Subcutaneous adipose tissue (tissue), 4 donors: ENCODE measurements at places on chromosomes 6 and 20. TPM values are rescaled to one million over a fixed set of nuclear protein-coding genes. Genes with fewer than 3 reads are reported as not detected.

TINAG gene
- total RNA-seq: not detected

RTF2 gene
- total RNA-seq: 51.7 TPM

MBOAT1 gene
- total RNA-seq: 7.7 TPM

IL20RA gene
- 0.38 TPM for total RNA-seq

REM1 gene
- total RNA-seq: 1.8 TPM

PACRG gene
- not detected for total RNA-seq

NUP43 gene
- total RNA-seq: 29.1 TPM

THBD gene
- 23.8 TPM for total RNA-seq

CENPQ gene
- total RNA-seq: 5.9 TPM

TLDC2 gene
- 0.44 TPM for total RNA-seq

PHACTR3 gene
- total RNA-seq: not detected

SF3B5 gene
- 87.2 TPM for total RNA-seq

ZNF311 gene
- total RNA-seq: 2.4 TPM

RIMS4 gene
- total RNA-seq: 0.44 TPM

TAAR5 gene
- not detected for total RNA-seq

HRH3 gene
- total RNA-seq: not detected

SNAP91 gene
- total RNA-seq: not detected

OR2J3 gene
- total RNA-seq: not detected

MACROD2 gene
- 11.3 TPM for total RNA-seq

EPB41L1 gene
- total RNA-seq: 73.0 TPM

ESR1 gene
- 5.8 TPM for total RNA-seq

HDDC2 gene
- 66.9 TPM for total RNA-seq

KCNQ5 gene
- not detected for total RNA-seq

SIRPA gene
- 52.5 TPM for total RNA-seq

MATN4 gene
- total RNA-seq: 0.34 TPM

PLTP gene
- total RNA-seq: 135 TPM
